ENCODE measurements at places on chromosomes 1 and 21. TPM values are rescaled to one million over a fixed set of nuclear protein-coding genes. Genes with fewer than 3 reads are reported as not detected.
A peak's percentile ranks its signal among the peaks of the same experiment; 100 is the strongest.

- H3K4me1 ChIP-seq, result peaks cover 39% of the 10 kb centered on the region
- H3K36me3 ChIP-seq, result no peaks in the 10 kb centered on the region
- peak within 1 kb of the TSS; percentile 79 for H3K27ac ChIP-seq
- no peak within 1 kb of the TSS for H3K4me3 ChIP-seq
Measured at GRCh38 chr1:1246577-1247340, at the start of gene C1QTNF12. Gene C1QTNF12 (minus strand): TSS chr1:1246722. CDS start chr1:1246690, 32 bp downstream.

DNA sequence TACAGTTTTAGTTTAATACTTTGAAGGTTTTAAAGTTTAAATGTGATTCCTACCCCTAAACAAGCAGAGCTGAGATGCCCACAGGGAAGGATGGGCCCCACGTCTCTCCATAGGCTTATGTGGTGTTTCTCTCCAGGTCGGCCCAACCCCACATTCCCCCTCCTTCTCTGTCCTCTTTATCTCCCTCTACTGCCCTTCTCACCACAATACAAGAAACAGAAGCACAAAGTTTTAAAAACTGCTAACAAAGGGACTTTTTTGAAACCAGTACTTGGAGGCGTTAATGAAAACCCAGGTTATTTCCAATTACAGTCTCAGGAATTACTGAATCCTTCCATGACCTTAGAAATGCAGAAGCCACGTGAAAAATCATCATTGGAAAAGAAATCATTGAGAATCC is 324.0 kb downstream of the NTNG1 start:
- no peak overlapping the region for H3K27ac ChIP-seq
- no peaks in the 10 kb centered on the region for H3K4me1 ChIP-seq
- H3K36me3 ChIP-seq, result no peaks in the 10 kb centered on the region
- H3K27me3 ChIP-seq, result no peaks in the 10 kb centered on the region
- no peak overlapping the region for H3K4me3 ChIP-seq

Gene KRTAP11-1
- not detected for total RNA-seq

DNA sequence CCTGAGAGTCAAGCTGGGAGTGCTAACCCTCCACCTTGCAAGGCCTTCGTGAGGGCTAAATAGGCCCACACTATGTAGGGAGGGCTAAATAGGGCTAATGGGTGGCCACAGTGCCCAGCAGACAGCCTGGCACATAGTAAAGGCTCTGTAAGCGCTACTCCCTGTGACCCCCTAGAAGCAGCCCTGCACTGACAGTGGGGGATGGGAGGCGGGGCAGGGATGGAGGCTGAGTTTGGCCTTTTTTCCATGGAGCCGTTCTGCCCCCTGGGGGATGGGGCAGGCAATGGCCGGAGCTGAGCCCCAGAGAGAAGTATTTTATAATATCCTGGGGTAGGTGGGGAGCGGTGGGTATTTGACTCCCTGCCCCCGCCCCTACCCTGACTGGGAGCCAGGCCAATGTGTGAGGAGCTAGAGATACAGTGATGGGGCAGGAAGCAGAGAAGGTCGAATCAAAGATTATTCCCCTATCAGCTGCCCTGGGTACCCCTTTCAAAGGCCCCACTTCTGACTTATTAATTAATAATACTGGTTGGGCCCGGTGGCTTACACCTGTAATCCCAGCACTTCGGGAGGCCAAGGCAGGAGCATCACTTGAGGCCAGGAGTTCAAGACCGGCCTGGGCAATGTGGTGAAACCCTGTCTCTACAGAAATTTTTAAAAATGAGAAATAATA is 42.3 kb downstream of the LACTBL1 start:
- no peak overlapping the region for H3K27ac ChIP-seq
- no peak for DNase-seq
- H3K27me3 ChIP-seq, result no peaks in the 10 kb centered on the region
- no peak overlapping the region for H3K4me3 ChIP-seq
- no peaks in the 10 kb centered on the region for H3K4me1 ChIP-seq
- no peaks in the 10 kb centered on the region for H3K36me3 ChIP-seq

Gene CYP4X1
- 1.3 TPM for total RNA-seq

DNA sequence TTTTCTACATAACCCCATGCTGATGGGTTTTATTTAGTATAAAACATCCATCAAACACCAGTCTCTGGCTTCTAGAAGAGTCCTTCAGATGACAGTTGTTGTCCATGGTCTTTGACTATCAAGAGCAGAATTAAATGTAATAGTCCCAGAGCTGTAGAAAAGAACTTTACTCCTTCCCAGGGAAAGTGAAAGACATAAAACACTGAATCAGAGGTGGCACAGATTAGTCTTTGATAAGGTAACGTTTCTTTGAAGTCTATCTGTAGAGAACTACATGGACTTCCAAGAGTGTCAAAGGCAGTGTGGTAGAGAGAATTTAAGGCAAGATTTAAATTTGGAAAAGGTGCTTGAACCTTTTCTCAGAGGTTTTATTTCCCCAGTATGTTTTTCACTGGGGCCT is 21.9 kb downstream of the SYNC start:
- DNase-seq, result no peak
- H3K4me1 ChIP-seq, result no peaks in the 10 kb centered on the region
- peaks cover 53% of the 10 kb centered on the region for H3K36me3 ChIP-seq
- H3K4me3 ChIP-seq, result no peak overlapping the region
- no peaks in the 10 kb centered on the region for H3K27me3 ChIP-seq

DNA sequence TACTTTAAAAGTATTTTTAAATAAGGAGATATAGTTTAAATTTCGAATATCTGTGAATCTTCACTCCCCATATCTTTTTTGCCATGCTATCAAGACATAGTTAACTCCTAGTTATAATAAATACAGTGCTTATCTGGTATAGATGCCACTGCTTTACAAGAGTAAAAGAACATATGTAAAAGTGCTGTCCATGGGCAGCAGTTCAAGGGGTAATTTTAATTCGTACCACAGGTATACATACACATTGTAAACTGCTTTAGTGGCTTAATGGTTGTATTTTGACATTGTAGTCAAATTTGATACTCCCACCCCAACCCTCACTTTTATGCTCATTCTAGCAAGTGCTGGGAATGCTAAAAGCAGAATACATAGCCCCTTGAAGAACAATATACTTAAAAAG is 18.6 kb downstream of the POU2F1 start:
- H3K27ac ChIP-seq, result no peak overlapping the region
- H3K4me1 ChIP-seq, result peaks cover 2% of the 10 kb centered on the region
- DNase-seq, result no peak
- no peaks in the 10 kb centered on the region for H3K27me3 ChIP-seq

Gene CFAP141
- total RNA-seq, result not detected

Gene WDR64
- not detected for total RNA-seq

DNA sequence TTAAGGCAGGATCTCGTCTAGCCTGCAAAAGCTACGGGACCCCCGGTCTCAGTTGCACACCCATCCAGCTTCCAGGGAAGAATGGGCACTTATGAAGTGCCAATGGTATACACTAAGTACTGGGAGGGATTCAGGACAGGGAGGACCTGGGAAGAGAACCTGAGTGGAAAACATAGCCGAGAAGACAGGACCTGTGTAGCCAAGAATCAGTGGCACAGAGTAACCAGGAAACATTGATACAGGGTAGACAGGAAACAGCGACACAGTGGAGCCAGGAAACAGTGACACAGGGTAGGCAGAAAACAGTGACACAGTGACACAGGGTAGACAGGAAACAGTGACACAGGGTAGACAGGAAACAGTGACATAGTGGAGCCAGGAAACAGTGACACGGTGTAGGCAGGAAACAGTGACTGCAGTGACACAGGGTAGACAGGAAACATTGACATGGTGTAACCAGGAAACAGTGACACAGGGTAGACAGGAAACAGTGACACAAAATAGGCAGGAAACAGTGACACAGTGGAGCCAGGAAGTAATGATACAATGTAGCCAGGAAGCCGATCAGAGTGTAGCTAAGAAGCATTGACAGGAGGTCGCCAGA is 138.0 kb upstream of the ARHGEF16 start:
- H3K4me3 ChIP-seq, result no peak overlapping the region
- peak; percentile 45 for DNase-seq
- peaks cover 57% of the 10 kb centered on the region for H3K4me1 ChIP-seq
- no peaks in the 10 kb centered on the region for H3K27me3 ChIP-seq

- DNase-seq, result no peak
- H3K4me3 ChIP-seq, result no peak overlapping the region
- H3K27me3 ChIP-seq, result no peaks in the 10 kb centered on the region
- no peaks in the 10 kb centered on the region for H3K36me3 ChIP-seq
- H3K27ac ChIP-seq, result peak overlapping the region; percentile 25
Measured at GRCh38 chr1:153494976-153495535, 34.6 kb upstream of the S100A7 start.

DNA sequence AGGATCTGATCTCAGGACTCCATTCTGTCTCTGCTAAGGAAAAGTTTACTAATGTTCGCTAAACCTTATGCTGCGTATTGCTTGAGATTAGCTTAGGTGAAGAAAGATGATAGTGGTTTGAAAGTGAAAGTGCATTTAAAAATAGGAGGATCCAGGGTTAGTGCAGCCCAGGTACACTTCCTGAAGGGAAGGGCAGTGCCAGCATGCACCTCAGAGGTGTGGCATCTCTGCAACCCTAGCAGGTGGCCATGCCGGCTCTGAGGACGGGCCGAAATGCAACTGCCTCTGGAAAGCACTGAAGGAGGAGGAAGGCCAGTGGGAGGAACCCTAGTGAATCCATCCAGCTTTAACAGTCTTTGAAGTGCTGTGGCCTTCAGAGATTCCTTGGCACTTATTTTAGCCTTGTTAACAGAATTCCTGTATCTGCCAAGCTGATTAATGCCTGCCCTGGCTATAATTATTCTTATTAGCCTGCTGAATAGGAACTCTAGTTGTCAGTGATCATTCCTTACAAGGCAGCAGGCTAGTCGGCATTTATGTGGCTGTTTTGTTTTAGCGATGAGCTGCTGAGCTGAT is 5.5 kb downstream of the PTGFRN start:
- H3K4me1 ChIP-seq, result no peaks in the 10 kb centered on the region
- no peak overlapping the region for H3K4me3 ChIP-seq
- no peak for DNase-seq
- H3K27me3 ChIP-seq, result 0 out of 2 replicates have a peak, but pooled peaks cover 2% of the 10 kb centered on the region
- H3K36me3 ChIP-seq, result no peaks in the 10 kb centered on the region

DNA sequence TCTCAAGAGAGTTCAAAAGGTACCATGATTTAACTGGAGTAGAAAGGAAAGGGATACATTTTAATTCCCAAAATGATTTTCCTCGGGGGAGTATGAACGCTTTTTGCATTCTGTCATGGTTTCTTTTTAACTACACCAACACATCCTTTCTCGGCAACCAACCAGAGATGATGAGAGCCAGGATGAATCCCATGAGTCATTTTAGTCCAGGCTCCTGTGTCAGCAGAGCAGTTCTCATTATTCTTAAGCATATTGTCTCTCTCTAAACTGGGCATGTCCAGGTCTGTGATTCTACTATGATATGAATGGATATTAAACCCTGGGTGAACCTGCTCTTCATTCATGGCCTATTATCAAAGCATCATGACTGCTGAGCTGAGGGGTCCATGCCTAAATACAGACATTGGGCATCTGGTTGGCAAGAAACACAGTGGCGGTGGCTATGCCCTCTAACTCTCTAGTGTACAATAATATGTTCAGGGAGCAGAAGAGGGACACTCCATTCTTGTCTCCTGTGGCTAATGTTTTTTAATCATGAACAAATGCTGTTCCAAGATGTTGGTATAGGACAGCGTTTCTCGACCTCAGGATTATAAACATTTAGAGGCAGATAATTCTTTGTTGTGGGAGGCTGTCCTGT is 124.3 kb upstream of the ESRRG start:
- DNase-seq, result no peak
- H3K27ac ChIP-seq, result no peak overlapping the region
- no peaks in the 10 kb centered on the region for H3K36me3 ChIP-seq

DNA sequence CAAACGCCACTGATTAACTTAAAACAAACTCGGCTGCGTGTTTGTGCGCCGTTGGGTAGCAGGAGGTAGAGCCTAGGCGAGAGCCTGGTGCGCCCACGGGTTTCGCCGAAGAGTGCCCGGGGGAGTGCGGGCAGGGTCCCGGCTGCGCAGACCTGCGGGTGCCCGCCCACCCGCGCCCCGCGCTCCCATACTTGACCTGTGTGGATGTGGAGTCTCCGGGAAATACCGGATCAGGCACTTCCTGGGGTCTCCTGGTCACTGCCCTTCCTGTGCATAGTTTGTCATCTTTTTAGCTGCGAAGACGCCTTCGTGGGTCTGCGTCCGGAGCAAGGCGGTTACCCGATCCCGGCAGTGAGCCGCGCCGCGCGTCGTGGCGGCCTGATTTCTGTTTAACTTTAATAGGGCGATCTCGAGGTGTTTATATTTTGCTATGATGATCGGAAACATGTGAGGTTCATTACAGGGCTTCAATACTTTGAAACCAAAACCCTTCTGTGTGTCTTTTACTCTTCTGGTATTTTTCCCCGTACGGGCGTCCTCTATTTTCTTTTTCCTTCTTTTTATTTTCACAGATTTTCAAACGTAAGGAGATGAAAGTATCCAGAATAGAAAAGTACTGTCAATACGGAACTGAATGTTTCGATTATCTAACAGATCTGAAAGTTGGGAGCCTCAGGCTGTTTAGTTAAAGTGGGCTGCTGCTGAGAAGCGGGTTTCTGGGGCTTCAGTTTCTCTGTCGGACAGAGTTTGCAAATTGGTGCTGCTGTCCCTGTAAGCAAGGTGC is 15.2 kb downstream of the NR5A2 start:
- H3K27ac ChIP-seq, result peak overlapping the region; percentile 85
- no peaks in the 10 kb centered on the region for H3K36me3 ChIP-seq
- DNase-seq, result no peak
- peak overlapping the region; percentile 68 for H3K4me3 ChIP-seq
- H3K4me1 ChIP-seq, result 0 out of 2 replicates have a peak, but pooled peaks cover 5% of the 10 kb centered on the region
- peaks cover 5% of the 10 kb centered on the region for H3K27me3 ChIP-seq

Gene OR2W3
- not detected for total RNA-seq

- no peaks in the 10 kb centered on the region for H3K36me3 ChIP-seq
- no peak overlapping the region for H3K4me3 ChIP-seq
- DNase-seq, result no peak
- no peak overlapping the region for H3K27ac ChIP-seq
- H3K4me1 ChIP-seq, result no peaks in the 10 kb centered on the region
Measured at GRCh38 chr1:65605621-65606020, 185.2 kb downstream of the LEPR start.

- no peak overlapping the region for H3K27ac ChIP-seq
- no peak overlapping the region for H3K4me3 ChIP-seq
- H3K4me1 ChIP-seq, result no peaks in the 10 kb centered on the region
- DNase-seq, result no peak
Measured at GRCh38 chr21:29904359-29905282, 35.2 kb downstream of the GRIK1 start.

DNA sequence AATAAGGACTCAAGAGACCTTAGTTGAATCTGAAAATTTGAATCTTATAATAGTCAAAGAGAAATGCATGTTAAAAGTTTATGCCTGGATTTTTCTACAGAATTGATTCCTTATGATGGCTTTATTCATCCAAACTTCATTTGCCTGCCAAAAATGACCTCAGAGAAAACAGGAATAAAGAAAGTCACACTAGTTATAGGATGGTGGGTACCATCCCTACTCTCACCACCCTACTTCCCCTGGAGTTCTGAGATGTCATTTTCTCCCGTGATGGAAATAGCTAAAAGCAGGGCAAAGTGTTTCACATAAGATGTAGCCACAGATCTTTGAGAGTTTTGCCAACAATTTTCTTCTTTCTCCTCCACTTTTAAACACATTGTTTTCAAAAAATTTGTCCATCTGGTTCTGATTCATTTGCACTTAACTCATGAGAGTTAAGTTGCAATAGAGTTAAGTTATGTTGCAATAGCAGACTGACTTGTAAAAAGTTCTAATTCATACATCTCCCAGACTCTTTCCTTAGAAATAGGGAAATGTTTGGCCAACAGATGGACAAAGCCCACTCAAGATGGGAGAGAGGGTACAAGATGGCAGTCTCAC is 384.6 kb downstream of the PLPP3 start:
- no peaks in the 10 kb centered on the region for H3K36me3 ChIP-seq
- H3K4me3 ChIP-seq, result no peak overlapping the region
- H3K27ac ChIP-seq, result no peak overlapping the region
- no peaks in the 10 kb centered on the region for H3K27me3 ChIP-seq
- no peaks in the 10 kb centered on the region for H3K4me1 ChIP-seq

Gene PRDM2
- 40.3 TPM for total RNA-seq

Gene PCBP3
- not detected for total RNA-seq
